HL-60 (cell line): ENCODE measurements at places on chromosomes 11 and 22.

- no peak for DNase-seq
Measured at GRCh38 chr11:75465701-75466531, 32.9 kb upstream of the KLHL35 start.

DNA sequence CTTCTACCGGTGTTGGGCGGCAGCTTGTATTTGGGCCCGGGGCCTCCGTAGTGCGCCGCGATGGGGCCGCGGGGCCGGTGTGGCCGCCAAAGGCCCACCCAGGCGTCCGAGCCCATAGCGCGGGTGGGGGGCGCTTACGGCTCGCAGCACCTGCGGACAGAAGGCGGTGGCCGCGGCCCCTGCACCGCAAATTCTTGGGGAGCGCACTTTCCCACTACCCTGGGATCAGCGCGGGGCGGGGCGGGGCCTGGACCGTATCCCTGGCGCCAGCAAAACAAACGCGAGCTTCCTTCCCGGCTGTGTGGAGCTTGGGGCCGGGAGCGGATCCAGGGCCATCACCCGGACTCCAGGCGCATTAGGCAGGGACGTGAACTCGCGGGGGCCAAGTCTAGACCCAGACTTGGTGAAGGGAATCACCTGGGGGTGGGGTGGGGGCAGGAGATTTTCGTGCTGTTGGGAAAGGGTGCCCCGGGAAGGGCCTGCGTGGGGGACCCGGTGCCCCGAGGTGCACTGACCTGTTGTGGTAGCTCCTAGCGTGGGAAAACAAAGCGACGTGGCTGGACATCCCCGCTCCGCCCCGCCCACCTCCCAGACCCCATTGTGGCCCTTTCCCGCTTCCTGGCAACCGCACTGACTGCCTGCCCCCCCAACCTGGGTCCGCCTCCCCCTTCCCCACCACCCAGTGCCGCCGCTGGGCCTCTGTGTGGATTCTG is 2.3 kb upstream of the TYMP start:
- DNase-seq, result no peak

GRCh38 chr11:107721207-107721606 is 9.4 kb upstream of the SLN start:
- DNase-seq, result no peak

GRCh38 chr11:65436412-65437032 is 13.9 kb downstream of the NEAT1 start:
- DNase-seq, result no peak

DNA sequence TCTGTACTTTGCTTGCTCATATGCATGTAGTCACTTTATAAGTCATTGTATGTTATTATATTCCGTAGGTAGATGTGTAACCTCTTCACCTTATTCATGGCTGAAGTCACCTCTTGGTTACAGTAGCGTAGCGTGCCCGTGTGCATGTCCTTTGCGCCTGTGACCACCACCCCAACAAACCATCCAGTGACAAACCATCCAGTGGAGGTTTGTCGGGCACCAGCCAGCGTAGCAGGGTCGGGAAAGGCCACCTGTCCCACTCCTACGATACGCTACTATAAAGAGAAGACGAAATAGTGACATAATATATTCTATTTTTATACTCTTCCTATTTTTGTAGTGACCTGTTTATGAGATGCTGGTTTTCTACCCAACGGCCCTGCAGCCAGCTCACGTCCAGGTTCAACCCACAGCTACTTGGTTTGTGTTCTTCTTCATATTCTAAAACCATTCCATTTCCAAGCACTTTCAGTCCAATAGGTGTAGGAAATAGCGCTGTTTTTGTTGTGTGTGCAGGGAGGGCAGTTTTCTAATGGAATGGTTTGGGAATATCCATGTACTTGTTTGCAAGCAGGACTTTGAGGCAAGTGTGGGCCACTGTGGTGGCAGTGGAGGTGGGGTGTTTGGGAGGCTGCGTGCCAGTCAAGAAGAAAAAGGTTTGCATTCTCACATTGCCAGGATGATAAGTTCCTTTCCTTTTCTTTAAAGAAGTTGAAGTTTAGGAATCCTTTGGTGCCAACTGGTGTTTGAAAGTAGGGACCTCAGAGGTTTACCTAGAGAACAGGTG is 11.1 kb downstream of the CCND1 start:
- no peak for DNase-seq

DNA sequence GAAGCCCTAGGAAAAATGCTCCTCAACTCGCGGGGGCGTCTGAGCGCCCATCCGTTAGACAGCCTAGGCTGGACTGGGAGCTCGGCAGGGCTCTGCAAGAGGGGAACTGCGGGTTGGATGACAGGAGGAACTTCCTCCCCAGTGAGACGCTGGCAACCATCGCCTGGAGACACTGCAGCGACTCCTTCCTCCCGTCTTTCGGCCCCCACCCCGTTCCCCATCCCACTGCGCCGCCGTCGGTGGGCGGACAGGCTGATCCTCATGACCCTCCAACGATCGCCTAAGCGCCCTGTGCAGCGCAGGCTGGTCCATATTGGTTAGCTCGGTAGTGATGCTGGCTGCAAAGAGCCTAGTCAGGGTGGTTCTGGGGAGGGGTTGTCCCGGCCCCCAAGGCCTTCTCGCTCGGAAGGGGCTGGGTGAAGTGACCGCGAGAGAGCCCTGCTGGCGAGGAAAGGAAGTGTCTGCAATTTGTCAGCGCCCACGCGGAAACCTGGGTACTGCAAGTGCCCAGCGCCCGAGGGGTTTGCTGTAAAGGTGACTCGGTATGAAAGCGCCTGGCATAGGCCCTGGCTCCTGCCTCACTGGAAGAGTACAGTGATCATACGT is 638 bp downstream of the NRGN start:
- peak; percentile 61 for DNase-seq

DNA sequence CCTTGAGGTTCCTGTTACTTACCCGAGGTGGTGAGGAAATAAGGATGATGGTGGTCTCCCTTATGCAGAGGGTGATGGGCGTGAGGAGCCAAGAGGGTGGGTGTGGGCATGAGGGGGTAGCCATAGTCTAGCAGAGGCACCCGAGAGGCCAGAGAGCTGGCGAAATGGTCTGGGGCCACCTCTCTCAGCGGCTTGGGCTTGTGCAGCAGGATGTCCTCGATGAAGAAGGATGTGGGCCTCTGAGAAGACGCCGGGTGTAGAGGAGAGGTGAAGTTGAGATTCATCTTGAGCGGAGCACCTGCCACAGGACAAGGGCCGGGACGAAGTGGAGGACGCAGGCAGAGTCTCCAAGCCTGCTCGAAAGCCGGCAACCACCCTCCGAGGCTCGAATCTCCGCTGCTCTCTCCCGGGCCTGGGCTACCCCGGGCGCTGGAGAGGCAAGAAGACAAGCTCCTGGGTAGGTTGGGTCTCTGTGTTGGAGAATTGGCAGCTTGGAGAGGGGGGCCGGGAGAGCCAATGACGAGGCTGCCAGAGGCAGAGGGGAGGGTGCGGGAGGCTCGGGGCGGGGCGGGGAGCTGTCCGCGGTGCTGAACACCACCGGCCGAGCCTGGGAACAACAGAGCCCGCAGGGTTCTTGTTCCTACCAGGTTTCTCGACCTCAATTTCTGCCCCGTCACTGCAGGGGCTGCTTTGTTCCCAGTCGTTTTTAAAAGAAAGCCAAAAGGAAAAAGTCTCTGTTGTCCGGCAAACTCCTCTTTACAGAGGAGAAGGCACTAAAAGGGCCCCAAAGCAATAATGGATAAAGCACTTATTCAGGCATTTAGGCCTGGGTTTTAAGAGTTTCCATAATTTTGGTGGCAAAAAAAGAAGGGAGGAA is at the start of gene BSX:
TSS of gene BSX (minus strand) at position 447 of the 877 bp plus-strand sequence. CDS start at position 284, 163 bp downstream.
- DNase-seq, result peak; percentile 7

GRCh38 chr22:19194766-19195536 is 16.4 kb upstream of the SLC25A1 start:
- DNase-seq, result no peak

DNA sequence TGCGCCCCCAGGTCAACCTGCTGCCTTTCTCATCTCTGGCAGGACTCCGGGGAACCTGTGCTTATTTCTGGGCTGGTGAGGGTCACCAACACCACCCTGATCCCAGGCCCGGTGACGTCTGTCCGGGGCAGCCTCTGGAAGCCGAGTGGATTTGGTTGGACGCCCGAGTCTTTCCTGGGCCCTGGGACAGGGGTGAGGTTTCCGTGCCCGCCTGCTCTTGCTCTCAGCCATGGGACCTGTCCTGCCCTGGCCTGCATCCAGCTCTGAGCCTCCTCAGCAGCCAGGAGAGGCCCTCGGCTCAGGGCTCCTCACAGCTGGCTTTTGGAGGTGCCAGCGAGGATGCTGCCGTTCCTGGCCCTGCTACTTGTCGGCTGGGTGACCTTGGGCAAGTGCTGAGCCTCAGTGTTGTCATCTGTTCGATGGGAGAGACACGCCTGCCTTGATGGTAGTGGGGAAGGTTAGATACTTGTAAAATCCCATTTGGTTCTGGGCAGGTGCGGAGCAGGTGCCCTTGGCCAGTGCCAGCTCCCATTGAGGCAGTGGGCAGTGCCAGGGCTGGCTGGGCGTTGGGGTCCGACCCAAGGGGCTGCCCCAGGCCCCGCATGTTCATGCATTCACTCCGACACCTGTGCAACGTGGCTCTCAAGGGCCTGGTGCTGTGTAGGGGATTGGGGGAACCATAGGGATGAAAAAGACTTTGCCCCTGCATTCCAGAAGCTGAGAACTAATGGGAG is 58.9 kb upstream of the THY1 start:
- DNase-seq, result no peak

DNA sequence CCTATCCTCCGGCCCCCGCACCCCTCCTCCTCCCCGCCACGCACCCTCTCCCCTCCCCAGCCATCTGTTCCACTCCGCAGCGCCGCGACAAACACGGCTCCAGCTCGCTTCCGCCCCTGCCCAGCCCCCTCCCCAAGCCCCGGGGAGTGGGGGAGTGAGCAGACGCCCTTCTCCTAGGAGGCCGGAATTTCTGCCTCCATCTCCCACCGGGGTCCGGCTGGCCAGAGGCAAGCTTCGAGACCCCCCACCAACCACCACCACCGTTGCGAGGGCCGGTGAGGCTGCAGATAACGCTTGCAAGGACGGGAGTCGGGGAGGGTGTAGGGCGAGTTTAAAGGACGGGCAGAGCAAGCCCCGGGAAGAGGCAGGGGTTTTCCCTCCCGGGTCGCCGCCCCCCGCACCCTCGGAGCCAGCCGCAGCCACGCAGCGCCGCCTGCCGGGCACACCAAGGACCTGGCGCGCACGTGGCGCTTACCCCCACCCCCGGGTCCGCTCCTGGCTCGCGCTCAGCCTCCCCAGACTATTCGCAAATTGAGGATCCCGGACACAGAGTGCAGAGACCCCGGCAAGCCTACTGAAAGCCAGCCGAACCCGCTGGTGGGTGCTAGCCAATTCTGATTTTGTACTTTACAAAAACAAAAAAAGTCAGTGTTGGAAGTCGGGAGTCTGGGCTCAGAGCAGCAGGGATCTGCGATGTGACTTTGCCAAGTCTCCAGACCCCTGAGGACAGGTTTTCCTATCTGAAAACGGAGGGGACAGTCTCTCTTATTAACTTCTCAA is 22.6 kb downstream of the RTN4RL2 start:
- DNase-seq, result no peak

GRCh38 chr22:19565382-19566278 is 41.4 kb upstream of the CLDN5 start:
- no peak for DNase-seq

DNA sequence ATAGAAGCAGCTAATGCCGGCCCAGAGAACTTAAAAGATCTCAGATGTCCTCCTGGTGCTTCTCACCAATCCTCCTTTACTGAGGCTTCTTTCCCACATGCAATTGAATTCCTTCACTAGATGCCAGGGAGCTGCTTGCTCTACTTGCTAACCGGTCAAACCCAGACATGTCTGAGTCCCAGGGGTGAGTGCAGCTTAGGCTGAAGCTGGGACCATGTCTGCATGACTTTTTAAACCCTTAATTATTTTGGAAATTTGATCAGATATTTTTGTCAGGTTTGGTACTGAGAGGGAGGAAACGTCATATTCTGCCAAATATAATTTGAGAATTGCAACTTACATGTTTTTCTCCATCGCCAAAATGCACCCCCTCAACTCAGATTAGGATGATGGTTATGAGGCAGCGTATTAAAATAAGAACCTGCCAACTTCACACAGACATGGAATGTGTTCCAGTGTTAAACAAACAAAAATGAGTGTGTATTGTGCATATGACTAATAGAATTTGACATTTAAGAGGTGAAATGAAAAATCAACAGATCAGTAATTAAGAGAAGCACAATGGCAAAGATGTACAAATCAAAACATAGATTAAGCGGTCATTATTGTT is 529.5 kb downstream of the ETS1 start:
- DNase-seq, result no peak

GRCh38 chr11:67507242-67507863 is 609 bp downstream of the CDK2AP2 start:
- DNase-seq, result no peak

DNA sequence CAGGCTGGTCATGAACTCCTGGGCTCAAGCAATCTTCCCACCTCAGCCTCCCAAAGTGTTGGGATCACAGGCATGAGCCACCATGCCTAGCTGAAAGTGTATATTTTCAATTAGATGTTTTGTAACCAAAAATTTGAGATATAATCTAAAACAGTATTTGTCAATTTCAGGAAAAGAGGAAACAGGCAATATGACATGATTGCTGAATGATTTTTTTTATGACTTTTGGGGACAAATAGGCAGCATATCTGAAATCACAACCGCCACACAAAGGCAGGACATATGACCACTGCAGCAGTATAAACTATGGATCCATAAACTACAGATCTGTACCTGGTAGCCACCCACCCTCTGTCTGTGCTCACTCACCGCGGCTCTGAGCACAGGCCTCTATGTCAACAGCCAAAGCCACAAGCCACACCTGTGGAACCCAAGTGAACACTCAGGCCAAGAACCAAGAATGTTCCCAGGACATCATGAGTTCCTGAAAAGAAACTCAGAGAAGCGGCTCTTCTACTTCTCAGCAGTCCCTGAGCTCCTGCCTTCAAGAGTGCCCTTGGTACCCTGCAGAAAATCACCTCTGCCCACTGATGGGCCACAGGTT is 22.5 kb downstream of the PISD start:
- DNase-seq, result peak; percentile 33

GRCh38 chr11:65571420-65571819 is 918 bp upstream of the FAM89B start:
- DNase-seq, result no peak

DNA sequence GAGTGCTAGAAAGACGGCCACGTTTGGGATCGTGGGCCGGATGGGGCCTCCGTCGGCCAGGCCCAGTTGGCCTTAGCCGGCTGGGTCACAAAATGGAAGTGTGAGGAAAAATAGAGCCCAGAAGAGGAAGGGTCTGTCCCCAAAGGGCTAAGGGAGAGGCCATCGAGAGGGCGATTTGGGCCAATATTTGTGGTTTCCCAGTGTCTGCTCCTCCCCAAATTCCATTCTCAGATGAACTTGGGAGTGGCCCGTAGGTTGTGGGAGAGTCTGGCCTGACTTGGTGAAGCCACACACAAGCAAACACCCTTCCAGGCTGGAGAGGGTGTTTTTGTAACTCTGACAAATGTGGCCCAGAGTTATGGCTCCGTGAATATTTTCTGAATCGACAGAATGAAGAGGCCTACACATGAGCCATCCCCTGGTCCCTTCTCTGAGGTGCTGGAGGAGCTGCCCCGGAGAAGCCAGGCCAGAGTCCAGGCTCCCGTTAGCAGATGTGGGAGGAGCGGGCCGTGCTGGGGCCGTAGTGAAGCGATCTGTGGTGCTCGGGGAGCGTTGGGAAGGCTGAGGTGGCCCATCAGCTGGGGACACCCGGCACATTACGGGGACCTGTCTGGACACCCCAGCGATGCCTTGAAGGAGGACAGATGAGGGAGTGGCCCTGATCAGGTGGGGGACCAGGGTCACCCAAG is 73.5 kb upstream of the PPARA start:
- DNase-seq, result no peak

GRCh38 chr11:44335052-44335760 is 25.3 kb upstream of the ALX4 start:
- DNase-seq, result no peak
